Chondrocyte (in vitro differentiated cells): ENCODE measurements at places on chromosomes 6 and 20. TPM values are rescaled to one million over a fixed set of nuclear protein-coding genes. Genes with fewer than 3 reads are reported as not detected.
A peak's percentile ranks its signal among the peaks of the same experiment; 100 is the strongest.

GRCh38 chr20:62301773-62302340, 940 bp upstream of the ADRM1 start:
- peak; percentile 97 for DNase-seq

DNA sequence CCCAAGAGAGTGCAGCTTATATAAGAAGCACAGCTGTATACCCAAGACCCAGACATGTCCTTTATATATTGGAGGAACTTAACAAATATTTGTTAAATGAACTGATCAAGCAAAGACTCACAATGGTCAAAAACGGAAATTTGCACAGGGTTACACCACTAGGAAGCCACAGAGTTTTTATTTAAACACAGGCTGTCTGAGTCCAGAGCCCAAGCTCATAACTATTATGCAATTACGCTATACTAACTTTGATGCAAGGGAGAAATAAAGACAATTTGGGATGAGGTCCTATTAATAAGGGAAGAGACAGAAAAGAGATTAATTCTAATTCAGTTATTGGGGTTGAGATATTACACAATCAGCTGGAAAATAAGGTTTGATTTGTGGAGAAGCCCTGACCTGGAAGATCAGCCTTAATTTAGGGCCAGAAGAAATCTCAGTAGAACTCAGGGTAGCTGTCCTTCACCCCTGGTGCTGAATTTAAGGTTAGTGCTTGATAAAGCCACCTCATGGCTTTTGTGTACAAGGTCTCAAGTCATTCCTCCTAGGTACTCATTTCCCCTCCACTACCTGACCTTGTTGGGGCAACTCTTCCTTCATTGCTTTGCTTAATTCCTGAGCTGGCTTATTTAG, 10.5 kb upstream of the ZNF334 start:
- DNase-seq = no peak

- DNase-seq = no peak
Observed at GRCh38 chr20:44850272-44850671, 35.2 kb upstream of the YWHAB start.

Gene ENPP1
- total RNA-seq = 8.1 to 23.6 TPM (median 8.6 TPM) in 3 replicates

- no peak for DNase-seq
Observed at GRCh38 chr20:21395666-21396598, 1.4 kb downstream of the NKX2-4 start.

GRCh38 chr6:127794405-127794804, 106.5 kb downstream of the THEMIS start:
- no peak for DNase-seq

- no peak for DNase-seq
Observed at GRCh38 chr20:13338097-13338661, 117.1 kb downstream of the ISM1 start.

Gene KHDC1L
- not detected in 3 replicates for total RNA-seq

Gene FAM209A
- total RNA-seq = 0.55 to 0.58 TPM in 2 of 3 replicates, not detected in the other

- DNase-seq = no peak
Observed at GRCh38 chr6:55397986-55398385, 70.7 kb downstream of the GFRAL start.

DNA sequence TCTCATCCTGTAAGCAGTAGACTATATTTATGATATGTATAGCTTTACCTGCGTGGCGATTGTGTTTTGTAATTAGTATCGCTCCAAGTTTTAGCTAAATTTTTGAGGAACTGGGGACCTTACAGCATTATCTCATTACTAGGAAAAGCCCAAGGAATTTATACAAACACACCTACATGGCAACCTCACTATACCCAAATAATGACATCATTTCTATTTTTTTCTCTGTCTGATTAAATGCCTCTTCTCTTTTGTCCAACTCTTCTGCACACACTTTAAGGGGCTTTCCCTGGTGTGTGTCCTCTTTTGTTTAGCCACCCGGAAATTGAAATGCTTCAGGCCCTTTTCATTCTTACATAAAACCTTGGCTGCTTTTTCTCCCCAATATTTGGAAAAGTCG, 82.9 kb upstream of the EXOC2 start:
- no peak for DNase-seq

- DNase-seq = peak; percentile 32
Observed at GRCh38 chr20:32494483-32495216, 90.5 kb downstream of the NOL4L start.

DNA sequence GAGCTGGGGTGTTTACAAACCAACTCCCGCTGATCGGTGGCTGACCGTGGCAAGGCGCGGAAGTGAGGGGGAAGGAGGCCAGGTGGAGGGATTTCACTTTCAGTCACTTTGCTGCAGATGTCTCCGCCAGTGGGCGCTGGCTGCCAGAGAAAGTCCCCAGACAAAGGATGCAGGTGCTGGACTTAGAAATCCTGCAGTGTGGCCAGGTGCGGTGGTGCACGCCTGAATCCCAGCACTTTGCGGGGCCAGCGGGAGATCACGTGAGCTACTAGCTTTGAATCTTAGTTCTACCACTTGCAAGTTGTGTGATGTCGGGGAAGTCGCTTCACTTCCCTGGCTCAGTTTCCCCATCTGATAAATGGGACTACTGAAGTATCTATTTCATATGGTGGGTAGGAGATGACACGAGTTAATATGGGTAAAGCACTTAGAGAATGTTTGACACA, 180.4 kb downstream of the ZNF217 start:
- no peak for DNase-seq
